ENCODE measurements at places on chromosomes 16 and 17.

- DNase-seq = no peak
Measured at GRCh38 chr16:66334853-66335574, 31.5 kb upstream of the CDH5 start.

GRCh38 chr16:78004517-78004916 lies 17.8 kb upstream of the CLEC3A start:
- DNase-seq = no peak

DNA sequence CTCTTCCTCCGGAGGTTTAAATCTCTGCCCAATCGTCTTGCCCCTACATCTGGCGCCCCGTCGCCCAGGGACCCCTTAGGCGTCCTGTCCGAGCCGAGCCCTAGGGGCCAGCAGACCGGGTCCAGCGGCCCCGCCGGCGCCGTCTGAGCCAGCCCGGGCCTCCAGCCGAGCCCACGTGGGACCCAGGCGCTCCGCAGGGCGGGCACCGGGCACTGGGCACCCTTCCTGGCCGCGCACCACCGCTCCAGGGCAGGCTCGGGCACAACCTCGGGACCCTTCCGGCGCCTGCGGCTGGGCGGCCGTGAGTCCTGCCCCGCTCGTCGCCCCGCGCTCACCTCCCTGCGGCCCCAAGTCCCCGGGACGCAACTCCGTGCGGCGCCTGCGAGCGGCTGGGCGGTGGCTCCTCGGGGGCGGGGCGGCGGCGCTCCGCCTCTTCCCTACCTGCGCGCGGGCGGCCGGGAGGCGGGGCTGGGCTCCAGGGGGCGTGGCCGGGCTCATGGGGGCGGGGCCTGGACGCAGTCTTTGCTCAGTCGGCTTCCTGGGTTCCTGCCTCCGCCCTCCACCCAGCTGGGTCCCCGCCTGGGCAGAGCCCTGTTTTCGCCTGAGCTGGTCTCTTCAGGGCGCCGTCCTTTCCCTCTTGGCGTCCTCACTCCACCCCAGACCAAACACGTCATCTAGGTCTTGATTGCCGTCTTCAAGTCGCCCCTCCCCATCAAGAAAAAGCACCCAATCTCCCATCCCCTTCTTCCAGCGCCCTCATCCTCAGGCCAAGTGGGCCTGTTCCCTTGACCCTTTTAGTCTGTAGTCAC lies at the start of gene RHBDF2:
RHBDF2 (minus strand) TSS at position 406 of the 809 bp plus-strand sequence. CDS start 19,899 bp downstream, outside the sequence.
- peak; percentile 95 for DNase-seq

GRCh38 chr17:58172369-58173071 lies 5.7 kb downstream of the OR4D2 start:
- no peak for DNase-seq

GRCh38 chr16:1379304-1380076 lies 27.8 kb downstream of the GNPTG start:
- peak; percentile 70 for DNase-seq

DNA sequence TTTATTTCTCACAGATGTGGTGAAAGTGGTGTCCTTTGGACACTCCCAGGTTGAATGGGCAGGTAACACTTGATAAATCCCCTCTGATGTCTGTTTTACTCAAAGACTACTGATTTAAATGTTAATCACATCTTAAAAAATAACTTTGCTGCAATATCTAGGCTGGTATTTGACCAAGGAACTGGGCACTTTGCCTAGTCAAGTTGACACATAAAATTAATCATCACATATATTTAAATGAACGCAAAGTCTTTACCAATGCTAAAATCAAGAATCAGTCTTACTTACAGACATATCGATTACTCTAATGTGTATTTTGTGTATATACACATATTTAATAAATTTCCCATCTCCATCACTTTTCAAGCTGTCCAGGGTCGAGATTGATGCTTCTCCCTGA lies 7.0 kb downstream of the MT2A start:
- no peak for DNase-seq

DNA sequence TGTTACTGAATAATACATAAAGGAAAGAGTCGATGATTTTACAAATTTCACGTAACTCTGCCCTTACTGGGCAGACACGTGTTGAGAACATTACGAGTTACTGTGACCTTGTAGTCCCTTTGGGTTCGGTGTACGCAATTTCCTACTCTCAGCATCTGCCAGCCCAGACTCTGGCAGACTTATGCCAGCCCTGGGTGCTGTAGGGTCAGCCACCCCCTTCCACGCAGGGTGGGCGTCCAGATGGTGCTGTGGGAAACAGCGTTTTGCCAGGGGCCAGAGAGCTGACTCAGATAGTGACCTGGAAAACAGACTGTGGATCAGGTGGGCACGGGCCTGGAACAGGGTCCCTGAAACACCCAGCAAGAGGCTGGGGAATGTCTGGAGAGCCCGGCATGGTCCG lies 148.9 kb downstream of the RPTOR start:
- DNase-seq = no peak

DNA sequence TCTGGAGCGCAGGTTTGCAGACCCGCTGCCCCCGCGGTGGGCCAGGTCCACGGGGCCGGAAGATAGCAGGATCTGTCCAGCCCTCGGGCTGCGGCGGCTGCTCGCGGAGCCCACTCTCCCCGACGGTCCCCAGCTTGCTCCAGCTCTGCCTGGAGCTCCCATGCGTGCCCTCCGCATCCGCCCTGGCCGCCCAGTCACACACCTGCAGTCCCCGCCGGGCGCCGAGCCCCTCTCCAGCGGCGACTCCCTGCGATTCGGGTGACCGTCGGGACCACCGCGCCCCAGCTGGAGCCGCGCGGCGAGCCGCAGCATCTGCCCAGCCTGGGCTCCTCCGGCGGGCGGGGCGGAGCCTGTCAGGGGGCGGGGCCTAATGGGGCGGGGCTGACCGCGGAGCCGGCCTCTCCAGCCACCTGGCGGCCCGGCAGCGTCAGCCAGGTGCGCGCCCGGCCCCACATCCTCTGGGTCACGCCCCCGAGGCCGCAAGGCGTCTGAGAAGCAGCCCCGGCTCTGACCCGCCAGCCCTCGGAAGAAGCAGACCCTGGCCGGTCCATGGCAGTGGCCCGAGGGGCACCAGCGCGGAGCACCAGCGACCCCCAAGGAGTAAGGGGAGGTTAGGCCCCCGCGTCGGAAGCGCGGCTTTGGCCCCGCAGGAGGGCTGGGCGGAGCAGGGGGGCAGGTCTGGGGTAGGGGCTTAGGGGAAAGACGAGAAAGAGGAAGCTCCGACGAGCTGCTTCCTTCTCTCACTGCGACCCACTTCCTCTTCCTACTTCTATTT lies at the start of gene PIK3R5:
PIK3R5 (minus strand) TSS at position 314 of the 775 bp plus-strand sequence. CDS start 54,213 bp downstream, outside the sequence.
- peak; percentile 76 for DNase-seq

- no peak for DNase-seq
Measured at GRCh38 chr17:8729421-8729820, 15.2 kb downstream of the CCDC42 start.

DNA sequence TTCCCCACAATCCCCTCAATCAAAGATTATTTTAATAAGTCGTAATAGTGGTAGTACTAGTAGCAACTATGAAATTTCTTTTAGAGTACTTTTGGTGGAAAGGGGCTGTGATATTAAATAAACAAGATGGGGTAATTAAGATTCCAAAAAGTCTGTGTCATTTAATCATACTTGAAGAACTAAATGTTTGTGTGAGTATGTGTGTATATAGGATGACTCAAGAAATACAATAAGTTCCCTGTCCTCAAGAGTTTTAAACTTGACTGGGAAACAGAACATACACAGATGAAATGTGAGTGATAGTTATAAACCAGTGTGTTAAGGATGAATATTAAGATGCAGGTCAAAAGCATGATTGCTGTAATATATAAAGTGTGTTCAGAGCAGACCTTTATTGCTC lies 2.3 kb downstream of the ALDH3A2 start:
- DNase-seq = no peak

GRCh38 chr17:49850772-49851386 lies 3.0 kb upstream of the TAC4 start:
- no peak for DNase-seq

- DNase-seq = no peak
Measured at GRCh38 chr16:58018803-58019202, 6.8 kb upstream of the MMP15 start.

- DNase-seq = no peak
Measured at GRCh38 chr17:42062681-42063080, 12.3 kb upstream of the C17orf113 start.

GRCh38 chr16:86170720-86171119 lies 271.8 kb downstream of the IRF8 start:
- DNase-seq = no peak

DNA sequence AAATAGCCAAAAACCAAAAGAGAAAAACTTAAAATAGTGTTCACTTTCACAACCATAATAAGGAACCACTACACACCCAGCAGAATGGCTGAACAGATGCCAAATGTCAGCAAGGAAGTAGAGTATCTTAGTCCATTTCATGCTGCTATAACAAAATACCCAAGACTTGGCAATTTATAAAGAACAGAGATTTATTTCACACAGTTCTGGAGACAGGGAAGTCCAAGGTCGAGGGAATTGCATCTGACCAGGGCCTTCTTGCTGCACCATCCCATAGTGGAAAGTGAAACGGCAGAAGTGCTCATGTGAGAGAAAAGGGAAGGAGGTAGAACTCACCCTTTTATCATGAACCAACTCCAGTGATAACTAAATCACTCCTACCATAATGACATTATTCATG lies 33.8 kb upstream of the CCL22 start:
- no peak for DNase-seq

DNA sequence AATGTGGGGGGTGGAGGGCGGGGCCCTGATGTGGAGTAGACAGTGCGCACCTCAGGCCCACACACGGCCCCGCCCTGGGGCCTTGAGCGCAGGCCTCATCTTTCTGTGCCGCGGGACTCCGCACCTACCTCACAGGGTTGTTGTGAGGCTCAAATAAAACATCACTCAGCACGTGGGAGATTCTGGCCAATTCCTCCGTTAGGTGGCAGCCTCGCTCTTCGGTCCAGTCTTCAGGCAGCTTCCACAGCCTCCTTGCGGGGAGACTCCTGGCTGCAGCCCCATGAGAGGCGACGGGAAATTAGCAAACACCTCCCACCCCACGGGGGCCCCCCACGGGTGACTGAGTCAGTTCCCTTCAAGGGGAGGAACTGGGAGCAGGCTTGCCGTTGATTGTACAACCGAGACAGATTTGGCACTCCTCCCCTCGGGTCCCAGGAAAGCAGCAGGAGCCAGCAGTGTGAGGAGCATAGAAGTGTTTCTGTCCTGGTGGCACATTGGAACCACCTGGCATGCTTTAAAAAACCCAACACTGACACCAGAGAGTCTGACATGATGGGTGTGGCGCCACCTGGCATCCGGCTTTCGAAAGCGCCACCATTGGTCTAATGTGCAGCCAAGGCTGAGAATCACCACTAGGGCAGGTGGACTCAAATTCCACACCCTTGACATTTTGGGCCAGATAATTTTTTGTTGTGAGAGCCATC lies 7.6 kb downstream of the MRM1 start:
- no peak for DNase-seq

DNA sequence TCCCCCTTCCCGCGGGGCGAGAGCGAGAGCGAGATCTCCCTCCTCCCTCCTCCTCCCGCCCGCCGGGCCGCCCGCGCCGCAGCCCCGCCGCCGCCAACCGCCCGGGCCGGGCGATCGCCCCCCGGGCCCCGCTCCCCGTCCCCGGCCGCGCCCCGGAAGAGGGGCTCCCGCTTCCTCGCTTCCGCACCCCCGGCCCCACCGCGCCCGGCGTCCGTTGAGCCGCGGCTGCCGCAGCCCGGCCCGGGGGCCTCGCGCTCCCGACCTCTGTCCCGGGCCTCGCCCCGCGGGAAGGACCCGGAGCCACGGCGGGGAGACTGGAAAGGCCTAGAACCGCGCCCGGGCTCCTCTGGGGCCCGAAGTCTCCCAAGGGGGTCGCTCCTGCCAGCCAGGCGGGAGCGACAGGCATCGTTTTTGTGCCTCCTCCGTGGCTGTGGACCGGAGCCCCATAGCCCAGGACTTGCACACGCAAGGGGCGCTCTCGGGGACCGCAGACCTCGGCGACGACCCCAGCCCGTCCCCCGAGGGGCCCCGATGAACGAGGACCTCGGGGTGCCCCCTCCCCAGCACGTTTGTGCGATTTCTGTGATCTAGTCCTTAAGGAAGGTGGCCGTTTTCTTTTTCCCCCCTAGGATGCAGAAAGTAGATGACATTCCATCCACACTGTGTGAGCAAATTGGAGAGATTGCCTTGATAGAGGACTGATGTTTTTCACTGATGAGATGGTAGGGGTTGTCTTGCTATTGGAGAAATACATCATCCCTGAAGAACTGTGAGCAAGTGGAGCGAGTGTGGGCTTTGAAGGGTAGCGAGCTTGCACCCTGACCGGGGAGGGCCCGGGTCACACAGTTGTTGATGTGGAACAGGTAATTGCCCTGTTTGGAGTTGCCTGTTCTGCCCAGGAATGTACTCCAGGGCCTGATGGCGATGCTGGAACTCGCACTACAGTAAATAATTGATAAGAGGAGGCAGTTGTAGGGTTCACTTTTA lies 611 bp downstream of the BANP start:
- no peak for DNase-seq

- DNase-seq = no peak
Measured at GRCh38 chr17:60168654-60169053, 18.9 kb downstream of the CA4 start.

DNA sequence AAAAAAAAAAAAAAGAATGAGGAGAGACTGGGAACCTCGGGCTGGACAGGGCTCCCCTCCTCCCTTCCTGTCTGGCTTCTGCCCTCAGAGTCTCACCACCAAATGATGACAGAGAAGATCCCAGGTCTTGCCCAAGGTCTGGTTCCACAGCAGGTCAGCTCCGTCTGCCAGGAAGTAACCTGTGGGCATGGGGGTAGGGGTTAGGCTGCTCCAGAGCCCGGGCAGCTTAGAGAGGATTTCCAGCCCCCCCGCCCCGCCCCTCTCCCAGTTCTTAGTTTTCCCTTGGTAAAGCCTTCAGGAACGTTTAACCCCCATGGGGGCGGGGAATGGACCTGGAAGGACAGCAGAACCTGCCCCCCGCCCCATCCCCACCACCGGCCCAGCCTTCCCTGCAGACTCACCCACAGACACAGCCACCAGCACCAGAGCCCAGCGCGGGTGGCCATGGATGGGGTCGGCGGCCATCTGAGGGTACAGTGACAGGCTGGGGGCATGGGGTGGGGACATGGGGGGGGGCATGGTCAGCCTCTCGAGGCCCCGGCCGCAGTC lies 700 bp downstream of the TLCD2 start:
- no peak for DNase-seq

- peak; percentile 53 for DNase-seq
Measured at GRCh38 chr17:45640141-45640850, 143.8 kb upstream of the CRHR1 start.

DNA sequence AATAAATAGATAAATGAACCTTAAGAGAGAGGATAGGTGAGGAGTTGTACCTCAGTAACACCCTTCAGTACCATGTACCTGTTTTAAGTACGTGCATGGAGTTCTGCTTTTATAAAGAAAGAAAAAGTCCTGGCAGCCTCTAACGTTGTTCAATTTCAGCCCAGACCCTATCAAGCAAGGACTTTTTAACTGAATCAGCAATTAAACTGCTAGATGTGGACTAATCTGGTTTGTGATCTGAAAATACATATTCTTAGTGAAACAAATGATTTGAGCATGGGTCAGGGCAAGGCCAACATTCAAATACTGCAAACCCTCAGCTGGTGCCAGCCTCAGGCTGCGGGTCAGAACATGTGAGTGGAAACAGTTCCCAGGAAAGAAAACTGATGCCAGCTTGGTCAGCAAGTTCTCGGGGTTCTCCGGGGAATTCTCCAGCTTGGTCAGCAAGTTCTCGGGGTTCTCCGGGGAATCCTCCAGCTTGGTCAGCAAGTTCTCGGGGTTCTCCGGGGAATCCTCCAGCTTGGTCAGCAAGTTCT lies 84.5 kb downstream of the MRM3 start:
- no peak for DNase-seq
